Left lung (tissue), 14 donors: ENCODE measurements at places on chromosomes 12 and 14. TPM values are rescaled to one million over a fixed set of nuclear protein-coding genes. Genes with fewer than 3 reads are reported as not detected.

DNA sequence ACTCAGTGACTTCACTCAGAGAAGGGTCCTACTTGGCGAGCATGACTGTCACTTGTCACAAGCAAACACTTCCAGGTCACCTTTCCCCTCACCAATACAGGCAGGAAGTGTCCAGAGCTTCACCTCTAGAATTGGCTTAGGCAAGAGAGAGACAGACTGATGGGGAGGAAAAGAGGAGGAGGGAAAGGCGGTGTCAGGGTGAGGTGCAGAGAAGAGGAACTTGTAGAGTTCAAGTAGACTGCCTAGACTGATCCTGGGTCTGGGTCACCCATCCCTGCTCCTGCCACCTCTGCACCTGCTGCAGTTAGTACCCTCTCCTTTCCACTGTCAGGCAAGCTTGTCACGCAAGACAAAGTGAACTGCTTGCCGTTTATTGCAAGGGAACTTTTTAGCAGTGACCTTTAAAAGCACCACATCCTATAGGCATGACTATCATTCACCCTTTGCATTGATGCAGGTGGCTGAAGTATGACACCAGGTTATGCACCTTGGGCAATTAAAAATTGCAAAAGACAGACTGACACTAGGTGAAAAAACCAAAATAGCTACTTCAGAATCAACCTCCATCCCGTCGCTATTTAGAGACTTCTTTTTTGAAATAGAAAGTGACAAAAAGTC is 292.4 kb downstream of the SYT1 start:
- DNase-seq, result no peak
- no peaks in the 10 kb centered on the region for H3K4me1 ChIP-seq
- no peak overlapping the region for H3K4me3 ChIP-seq
- no peak overlapping the region for H3K27ac ChIP-seq
- no peaks in the 10 kb centered on the region for H3K27me3 ChIP-seq

DNA sequence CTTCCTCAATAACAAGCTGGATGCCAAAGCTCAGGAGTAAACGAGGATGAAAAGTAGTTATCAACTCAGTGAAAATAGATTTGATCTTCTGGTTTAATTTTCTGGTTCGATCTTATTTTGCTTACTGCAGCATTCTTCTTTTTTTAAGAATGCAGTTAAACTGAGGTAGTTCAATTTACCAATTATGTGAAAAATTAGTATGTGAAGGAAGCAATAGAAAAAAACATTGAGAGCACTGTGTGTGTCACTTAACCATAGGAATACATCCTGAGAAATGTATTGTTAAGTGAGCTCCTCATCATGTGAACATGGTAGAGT is 111.4 kb upstream of the TSPAN8 start:
- H3K27ac ChIP-seq, result no peak overlapping the region
- H3K4me1 ChIP-seq, result no peaks in the 10 kb centered on the region
- H3K4me3 ChIP-seq, result no peak overlapping the region

DNA sequence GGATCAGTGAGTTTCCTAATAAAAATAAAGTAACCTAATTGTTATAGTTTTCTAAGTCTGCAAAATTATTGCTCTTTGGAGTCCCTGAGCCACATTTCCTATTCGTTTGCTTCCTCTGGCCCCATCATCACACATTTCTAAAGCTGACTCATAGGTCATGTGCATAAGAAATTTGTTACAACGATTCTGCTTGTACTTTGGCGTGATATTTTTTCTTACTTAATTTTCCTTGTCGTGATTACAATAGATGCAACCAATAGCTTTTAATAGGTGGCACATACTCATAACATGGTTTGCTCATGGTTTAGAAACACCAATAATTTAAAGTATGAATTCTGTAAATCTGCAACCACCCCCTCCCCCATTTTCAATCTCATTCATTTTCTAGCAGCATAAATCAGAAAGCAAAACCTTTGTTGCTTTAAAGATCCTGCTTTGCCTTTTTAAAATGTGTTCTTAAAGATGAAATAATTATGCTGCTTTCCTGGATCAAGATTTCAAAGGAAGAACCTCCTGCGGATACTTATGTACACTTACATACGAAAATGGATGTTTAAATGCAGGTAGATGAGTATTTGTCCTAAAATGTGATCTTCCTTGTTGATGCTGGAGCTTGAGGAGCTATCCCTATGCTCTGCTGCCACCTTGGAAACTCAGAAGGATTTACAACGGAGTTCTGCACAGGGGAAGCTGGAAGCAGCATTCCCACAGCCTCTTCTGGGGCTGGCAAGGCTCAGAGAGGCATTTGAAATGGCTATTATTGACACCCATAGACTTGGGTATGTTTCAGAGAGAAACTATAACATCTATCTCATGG is 1.7 kb upstream of the FLRT2 start:
- H3K27ac ChIP-seq, result peak overlapping the region; percentile 37
- no peak for DNase-seq
- peaks cover 7% of the 10 kb centered on the region for H3K4me1 ChIP-seq
- peaks cover 62% of the 10 kb centered on the region for H3K27me3 ChIP-seq

GRCh38 chr14:63287666-63288483 is 30.9 kb downstream of the GPHB5 start:
- H3K27me3 ChIP-seq, result peaks cover 6% of the 10 kb centered on the region
- no peaks in the 10 kb centered on the region for H3K36me3 ChIP-seq
- no peaks in the 10 kb centered on the region for H3K4me1 ChIP-seq
- no peak overlapping the region for H3K27ac ChIP-seq
- H3K4me3 ChIP-seq, result no peak overlapping the region
- DNase-seq, result peak; percentile 36

DNA sequence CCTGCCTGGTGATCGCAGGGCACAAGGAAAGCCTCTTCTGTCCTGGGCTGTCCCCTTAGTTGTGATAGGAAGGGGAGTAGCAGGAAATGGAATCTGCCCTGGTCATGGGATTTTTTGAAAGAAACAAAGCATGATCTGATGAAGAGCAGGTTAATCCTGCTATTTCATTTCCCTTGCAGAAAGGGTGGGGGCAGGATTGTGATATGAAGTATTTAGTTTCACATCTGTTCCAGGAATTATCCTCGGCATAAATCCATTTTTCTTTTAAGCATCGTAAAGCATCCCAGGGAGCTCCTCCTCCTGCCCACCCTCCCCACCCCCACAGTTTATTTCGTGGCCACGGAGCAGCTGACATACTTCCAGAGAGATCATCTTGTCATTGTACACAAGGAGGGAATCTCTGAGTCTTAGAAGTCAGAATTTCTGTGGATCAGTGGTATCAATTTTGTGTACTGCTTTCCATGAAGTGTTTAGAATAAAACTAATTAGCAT is 53.1 kb downstream of the TGFB3 start:
- no peak overlapping the region for H3K4me3 ChIP-seq
- H3K27me3 ChIP-seq, result no peaks in the 10 kb centered on the region
- H3K4me1 ChIP-seq, result no peaks in the 10 kb centered on the region
- no peak for DNase-seq
- no peaks in the 10 kb centered on the region for H3K36me3 ChIP-seq

GRCh38 chr12:116610971-116611541 is 51.9 kb downstream of the MAP1LC3B2 start:
- H3K4me3 ChIP-seq, result no peak overlapping the region
- DNase-seq, result no peak
- no peaks in the 10 kb centered on the region for H3K27me3 ChIP-seq
- no peak overlapping the region for H3K27ac ChIP-seq

The C12orf54 gene
- polyA plus RNA-seq, result 1.1 TPM

The TMED10 gene
- 188 TPM for polyA plus RNA-seq

The PZP gene
- 3.3 TPM for polyA plus RNA-seq

The RFLNA gene
- 3.0 TPM for polyA plus RNA-seq
